ENCODE measurements at places on chromosomes 12 and 14. TPM values are rescaled to one million over a fixed set of nuclear protein-coding genes. Genes with fewer than 3 reads are reported as not detected.

Gene EML1
- 206 TPM for total RNA-seq

Gene DACT1
- total RNA-seq, result 17.5 TPM

GRCh38 chr12:115223322-115223721 lies 539.3 kb upstream of the TBX3 start:
- no peak overlapping the region for H3K27ac ChIP-seq
- H3K27me3 ChIP-seq, result no peaks in the 10 kb centered on the region
- H3K4me1 ChIP-seq, result no peaks in the 10 kb centered on the region
- ATAC-seq, result no peak
- no peak overlapping the region for H3K4me3 ChIP-seq

Gene SLC25A29
- total RNA-seq, result 40.9 TPM

Gene LRRC9
- total RNA-seq, result not detected

DNA sequence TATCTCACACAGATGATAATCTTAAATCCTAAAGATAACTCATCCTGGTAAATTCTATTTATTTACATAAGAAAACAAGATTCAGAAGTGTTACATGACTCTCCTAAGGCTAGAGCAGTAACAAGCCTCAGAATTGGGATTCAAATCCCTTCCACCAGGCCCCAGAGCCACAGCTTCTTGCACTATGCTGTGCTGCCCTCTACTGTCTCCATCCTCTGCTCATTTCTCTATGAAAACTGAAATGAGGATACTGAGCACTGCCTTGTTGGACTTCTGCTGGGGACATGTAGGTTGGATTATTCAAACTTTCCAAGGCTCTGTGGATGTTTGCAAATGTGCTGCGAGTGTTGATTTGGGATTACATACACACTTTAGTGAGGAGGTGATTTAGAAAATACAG lies 23.5 kb upstream of the C12orf50 start:
- no peaks in the 10 kb centered on the region for H3K27me3 ChIP-seq
- peaks cover 81% of the 10 kb centered on the region for H3K36me3 ChIP-seq
- no peak overlapping the region for H3K27ac ChIP-seq
- no peak overlapping the region for H3K4me3 ChIP-seq
- ATAC-seq, result no peak

GRCh38 chr12:121399391-121400331 lies at the start of gene RNF34:
TSS of gene RNF34 (plus strand) at chr12:121400118. CDS start at chr12:121400213, 95 bp downstream.
- H3K4me3 ChIP-seq, result peak within 1 kb of the TSS; percentile 83
- H3K27ac ChIP-seq, result peak within 1 kb of the TSS; percentile 98
- peak; percentile 99 for ATAC-seq

Gene DCN
- 1,716 TPM for total RNA-seq

DNA sequence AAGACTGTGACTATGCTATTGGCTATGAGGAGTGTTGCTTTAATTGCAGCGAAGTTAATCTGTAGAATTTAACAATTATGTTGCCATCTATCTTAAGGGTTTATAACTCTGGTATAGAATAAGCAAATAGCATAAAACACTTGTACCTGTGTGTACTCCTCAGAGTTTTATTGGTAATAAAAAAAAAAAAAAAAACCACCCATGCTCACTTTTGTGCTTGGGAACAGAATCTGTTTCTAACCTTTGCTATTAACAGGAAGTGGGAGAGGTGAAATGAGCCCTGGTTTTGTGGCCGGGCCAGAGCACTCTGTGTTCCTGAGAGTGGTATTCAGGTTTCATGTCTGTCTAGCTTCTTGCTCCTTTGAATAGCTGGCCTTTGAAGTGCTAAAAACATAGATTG lies 53.1 kb downstream of the PDE3A start:
- no peak overlapping the region for H3K27ac ChIP-seq
- no peaks in the 10 kb centered on the region for H3K4me1 ChIP-seq
- H3K4me3 ChIP-seq, result no peak overlapping the region

Gene HCAR2
- total RNA-seq, result not detected

GRCh38 chr12:112716099-112717093 lies 75.2 kb upstream of the RPH3A start:
- no peak overlapping the region for H3K4me3 ChIP-seq
- no peak for ATAC-seq
- no peaks in the 10 kb centered on the region for H3K4me1 ChIP-seq
- H3K36me3 ChIP-seq, result no peaks in the 10 kb centered on the region

Gene TAC3
- total RNA-seq, result not detected

GRCh38 chr12:131445795-131446194 lies 265.1 kb upstream of the SFSWAP start:
- H3K27me3 ChIP-seq, result peaks cover 24% of the 10 kb centered on the region
- H3K27ac ChIP-seq, result no peak overlapping the region
- no peak for ATAC-seq
- no peaks in the 10 kb centered on the region for H3K4me1 ChIP-seq
- H3K36me3 ChIP-seq, result no peaks in the 10 kb centered on the region

Gene KLHL33
- total RNA-seq, result 1.6 TPM

GRCh38 chr14:75283833-75284563 lies 5.4 kb downstream of the FOS start:
- H3K27me3 ChIP-seq, result no peaks in the 10 kb centered on the region
- H3K27ac ChIP-seq, result peak overlapping the region; percentile 97
- H3K4me3 ChIP-seq, result no peak overlapping the region
- peaks cover 14% of the 10 kb centered on the region for H3K4me1 ChIP-seq
- peak; percentile 23 for ATAC-seq

Gene TAS2R30
- 7.5 TPM for total RNA-seq

Gene ADSS1
- total RNA-seq, result 5.7 TPM

Gene KCNC2
- total RNA-seq, result 0.12 TPM

GRCh38 chr14:64653900-64654245 lies 50.4 kb upstream of the PLEKHG3 start:
- H3K36me3 ChIP-seq, result no peaks in the 10 kb centered on the region
- H3K27me3 ChIP-seq, result no peaks in the 10 kb centered on the region
- H3K4me3 ChIP-seq, result no peak overlapping the region
- H3K4me1 ChIP-seq, result peaks cover 25% of the 10 kb centered on the region
- no peak for ATAC-seq
- peak overlapping the region; percentile 72 for H3K27ac ChIP-seq

DNA sequence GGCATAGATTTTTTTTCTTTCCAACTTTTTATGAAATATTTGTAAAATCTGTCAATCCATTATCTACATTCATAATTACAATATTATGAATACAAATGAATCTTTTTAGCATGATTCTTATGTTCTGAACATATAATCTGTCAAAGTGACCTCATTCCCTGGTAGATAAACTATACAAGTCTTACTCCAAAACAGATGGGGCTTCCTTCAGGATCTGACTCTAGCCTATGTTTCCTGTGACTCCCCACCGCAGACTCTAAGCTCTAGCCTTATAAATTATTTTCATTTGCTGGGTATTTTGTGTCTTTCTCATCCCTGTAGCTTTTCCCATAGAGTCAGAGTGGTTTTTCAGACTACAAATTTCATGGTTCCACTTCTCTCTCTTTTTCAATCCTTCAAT lies 202.1 kb upstream of the KITLG start:
- no peaks in the 10 kb centered on the region for H3K4me1 ChIP-seq
- no peak for ATAC-seq
- no peaks in the 10 kb centered on the region for H3K27me3 ChIP-seq
- H3K36me3 ChIP-seq, result no peaks in the 10 kb centered on the region

DNA sequence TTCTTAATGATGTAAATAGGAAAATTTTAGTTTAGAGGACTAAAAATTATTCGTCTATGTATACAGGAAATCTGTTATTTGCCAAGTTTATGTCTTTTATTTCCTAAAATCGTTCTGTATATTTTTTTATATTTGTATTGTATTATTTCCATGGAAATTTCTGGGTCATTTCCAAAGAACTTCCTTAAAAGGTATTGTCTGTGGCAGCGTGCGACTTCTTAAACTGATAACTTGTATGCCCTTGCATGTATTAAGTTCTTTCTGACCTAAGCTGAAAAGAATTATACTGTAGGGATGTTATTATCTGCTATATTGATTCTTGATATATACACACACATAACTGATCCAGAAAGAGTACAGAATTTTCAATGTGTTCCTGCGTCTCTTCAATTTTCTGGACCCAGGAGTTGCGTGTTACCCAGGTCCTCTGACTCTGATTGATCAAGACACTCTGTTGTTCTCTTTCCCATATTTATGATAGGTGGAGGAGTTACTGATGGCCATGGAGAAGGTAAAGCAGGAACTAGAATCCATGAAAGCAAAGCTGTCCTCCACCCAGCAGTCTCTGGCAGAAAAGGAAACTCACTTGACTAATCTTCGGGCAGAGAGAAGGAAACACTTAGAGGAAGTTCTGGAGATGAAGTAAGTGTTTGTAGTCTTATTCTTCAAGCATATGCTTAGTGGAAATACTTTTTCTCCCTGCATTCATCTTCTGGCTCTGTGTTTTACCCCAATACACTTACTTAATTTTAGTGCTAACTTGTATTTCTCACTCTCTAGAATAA lies 298.5 kb downstream of the ERC1 start:
- H3K36me3 ChIP-seq, result peaks cover 3% of the 10 kb centered on the region
- H3K27ac ChIP-seq, result peak overlapping the region; percentile 22
- no peak for ATAC-seq

DNA sequence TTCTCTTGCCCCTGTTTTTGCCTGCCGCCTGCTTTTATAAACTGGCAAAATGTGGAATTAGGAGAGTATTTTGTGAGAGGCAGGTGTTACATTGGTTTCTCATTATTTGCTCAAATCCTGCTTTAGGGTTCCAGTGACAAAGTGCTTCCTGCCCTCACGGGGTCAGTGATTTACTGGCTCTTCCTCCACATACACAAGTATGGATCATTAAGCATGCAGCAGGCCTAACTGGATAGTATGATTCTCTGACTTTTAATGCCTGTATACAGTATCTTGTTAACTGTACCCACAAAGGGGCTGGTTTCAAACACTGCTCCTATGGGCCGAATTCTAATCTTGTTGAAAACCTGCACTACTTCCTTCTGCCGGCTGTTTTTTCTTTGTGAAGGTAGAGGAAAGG lies 63.2 kb downstream of the PTCSC3 start:
- H3K4me1 ChIP-seq, result no peaks in the 10 kb centered on the region
- H3K4me3 ChIP-seq, result no peak overlapping the region
- no peak for ATAC-seq

Gene POTEM
- total RNA-seq, result not detected

DNA sequence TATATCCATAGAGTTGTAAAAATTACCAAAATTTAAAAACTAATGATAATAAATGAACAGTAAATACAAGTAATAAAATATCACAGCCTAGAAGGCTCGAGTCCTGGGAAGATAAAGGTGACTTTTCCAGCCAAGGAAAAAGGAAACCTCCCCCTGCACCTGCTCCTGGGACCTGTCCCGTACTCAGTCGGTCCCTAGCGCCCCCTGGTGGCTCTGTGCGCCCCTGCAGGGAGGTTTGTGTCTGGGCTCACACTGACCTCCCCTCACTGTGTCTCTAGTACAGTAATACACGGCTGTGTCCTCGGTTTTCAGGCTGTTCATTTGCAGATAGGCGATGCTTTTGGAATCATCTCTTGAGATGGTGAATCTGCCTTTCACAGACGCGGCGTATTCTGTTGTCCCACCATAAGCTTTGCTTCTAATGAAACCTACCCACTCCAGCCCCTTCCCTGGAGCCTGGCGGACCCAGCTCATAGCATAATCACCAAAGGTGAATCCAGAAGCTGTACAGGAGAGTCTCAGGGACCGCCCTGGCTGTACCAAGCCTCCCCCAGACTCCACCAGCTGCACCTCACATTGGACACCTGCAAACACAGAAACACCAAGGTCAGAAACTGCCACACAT lies 1030.4 kb downstream of the TMEM121 start:
- H3K36me3 ChIP-seq, result no peaks in the 10 kb centered on the region
- H3K27ac ChIP-seq, result no peak overlapping the region
- no peaks in the 10 kb centered on the region for H3K4me1 ChIP-seq
- no peak overlapping the region for H3K4me3 ChIP-seq
- H3K27me3 ChIP-seq, result peaks cover 12% of the 10 kb centered on the region

Gene KLHDC1
- total RNA-seq, result 13.2 TPM

GRCh38 chr14:97200245-97200644 lies 403.1 kb downstream of the VRK1 start:
- H3K27me3 ChIP-seq, result peaks cover 10% of the 10 kb centered on the region
- no peak for ATAC-seq
- H3K27ac ChIP-seq, result no peak overlapping the region
- H3K4me1 ChIP-seq, result no peaks in the 10 kb centered on the region

DNA sequence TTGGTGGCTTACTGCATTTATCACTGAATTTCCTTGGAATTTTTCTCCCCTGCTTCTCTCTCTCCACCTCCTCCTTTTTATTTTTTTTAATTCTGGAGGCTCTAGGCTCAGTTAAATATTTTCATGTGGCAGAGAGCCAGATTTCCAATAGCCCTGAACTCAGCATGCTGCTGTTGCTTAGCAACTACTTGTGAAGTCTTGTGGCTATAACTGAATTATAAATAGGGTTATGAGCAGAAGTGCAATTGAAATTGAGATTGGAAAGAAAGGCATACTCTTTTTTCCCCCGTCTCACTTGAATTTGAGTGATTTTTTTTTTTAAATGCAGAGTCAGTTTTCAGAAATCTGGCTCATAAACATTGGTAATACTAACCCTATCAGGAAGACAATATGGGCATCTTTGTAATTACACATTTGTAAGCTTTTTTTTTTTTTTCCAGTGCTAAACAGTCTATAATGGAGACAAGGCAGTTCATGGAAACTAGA lies 38.3 kb downstream of the ATF7IP start:
- no peaks in the 10 kb centered on the region for H3K36me3 ChIP-seq
- peak overlapping the region; percentile 34 for H3K27ac ChIP-seq
- no peak overlapping the region for H3K4me3 ChIP-seq
- peak; percentile 46 for ATAC-seq

- peak overlapping the region; percentile 36 for H3K27ac ChIP-seq
- H3K4me1 ChIP-seq, result peaks cover 74% of the 10 kb centered on the region
- no peaks in the 10 kb centered on the region for H3K36me3 ChIP-seq
- ATAC-seq, result no peak
- no peaks in the 10 kb centered on the region for H3K27me3 ChIP-seq
Measured at GRCh38 chr14:35301735-35302528, 9.8 kb downstream of the PSMA6 start.

GRCh38 chr12:77429426-77429825 lies 364.1 kb upstream of the E2F7 start:
- no peak for ATAC-seq
- no peaks in the 10 kb centered on the region for H3K4me1 ChIP-seq
- H3K27me3 ChIP-seq, result no peaks in the 10 kb centered on the region
- H3K27ac ChIP-seq, result no peak overlapping the region
- no peak overlapping the region for H3K4me3 ChIP-seq

- H3K36me3 ChIP-seq, result peaks cover 52% of the 10 kb centered on the region
- H3K4me1 ChIP-seq, result peaks cover 25% of the 10 kb centered on the region
- no peaks in the 10 kb centered on the region for H3K27me3 ChIP-seq
- peak overlapping the region; percentile 97 for H3K27ac ChIP-seq
Measured at GRCh38 chr12:109165599-109165998, 49.2 kb downstream of the ACACB start.

- no peaks in the 10 kb centered on the region for H3K36me3 ChIP-seq
- H3K4me3 ChIP-seq, result no peak overlapping the region
- peak overlapping the region; percentile 16 for H3K27ac ChIP-seq
- H3K27me3 ChIP-seq, result no peaks in the 10 kb centered on the region
- ATAC-seq, result no peak
Measured at GRCh38 chr14:72709916-72710611, 183.8 kb downstream of the DPF3 start.

DNA sequence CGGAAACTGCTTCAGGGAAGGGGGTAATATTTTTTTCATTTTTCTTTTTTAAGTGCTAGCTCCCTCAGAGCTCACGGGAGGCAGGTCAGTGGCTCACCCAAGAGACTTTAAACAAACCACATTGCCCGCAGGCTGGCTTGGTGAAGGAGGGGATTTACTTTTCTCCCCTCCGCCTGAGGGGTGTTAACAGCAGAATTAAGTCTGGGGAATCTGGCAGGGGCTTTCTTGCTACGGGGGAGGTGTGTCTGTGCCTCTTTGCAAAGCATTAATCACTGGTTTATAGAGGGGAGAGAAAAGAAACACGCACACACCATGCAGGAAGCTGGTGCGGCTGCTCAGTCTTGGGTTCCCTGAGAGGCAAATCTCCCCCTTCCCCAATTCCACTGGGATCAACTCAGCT lies 26.2 kb upstream of the TBX3 start:
- H3K4me3 ChIP-seq, result no peak overlapping the region
- no peaks in the 10 kb centered on the region for H3K4me1 ChIP-seq
- no peaks in the 10 kb centered on the region for H3K36me3 ChIP-seq
- peaks cover 80% of the 10 kb centered on the region for H3K27me3 ChIP-seq

Gene KRT72
- total RNA-seq, result not detected
